AG10803 (cell line): ENCODE measurements at places on chromosomes 1 and 21.

DNA sequence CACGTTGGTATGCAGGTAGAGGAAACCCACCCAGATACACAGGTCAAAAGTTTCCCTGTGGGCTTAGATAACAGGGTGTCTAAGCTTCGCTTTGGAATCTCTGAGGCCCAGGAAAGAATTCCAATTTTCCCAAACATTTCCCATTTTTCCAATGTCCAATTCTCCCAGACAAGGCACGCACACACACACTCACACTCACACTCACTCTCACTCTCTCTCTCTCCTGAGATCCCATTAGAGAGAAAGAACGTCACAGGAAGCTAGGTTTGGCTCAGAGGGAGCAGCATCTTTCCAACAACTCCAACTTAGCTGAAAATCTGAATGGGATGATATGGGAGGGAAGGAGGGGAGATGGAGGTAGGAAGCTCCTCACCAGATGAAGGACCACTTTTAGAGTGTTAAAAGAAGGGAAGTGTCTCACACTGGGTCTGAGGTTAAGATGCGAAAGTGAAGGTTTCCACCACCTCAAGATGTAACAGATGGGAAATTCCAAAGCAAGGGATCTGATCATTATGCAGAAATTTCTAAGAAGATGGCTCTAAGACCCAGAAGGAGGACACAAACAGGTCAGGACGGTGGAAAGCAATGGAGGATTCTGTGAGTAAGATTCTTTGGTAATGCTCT, 63.5 kb downstream of the GNG12 start:
- no peak for DNase-seq

DNA sequence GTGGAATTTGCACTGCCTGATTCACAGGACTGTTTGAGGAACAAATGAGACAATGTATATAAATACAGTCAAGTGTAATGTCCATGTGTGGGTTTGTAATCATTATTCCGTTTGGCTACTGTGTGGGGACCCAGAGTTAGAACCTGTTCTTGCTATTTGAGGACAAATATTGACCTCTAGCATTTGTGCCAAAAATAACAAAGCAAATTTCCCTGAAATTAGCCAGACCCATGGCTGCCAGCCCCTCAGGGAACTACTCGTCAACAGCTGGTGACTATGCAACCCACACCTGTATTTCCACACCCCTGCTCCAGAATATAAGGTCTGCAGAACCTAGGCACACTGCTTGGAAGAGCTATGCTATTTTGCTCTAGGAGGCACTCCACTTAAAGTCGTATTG, 70.7 kb downstream of the KCNJ6 start:
- no peak for DNase-seq

DNA sequence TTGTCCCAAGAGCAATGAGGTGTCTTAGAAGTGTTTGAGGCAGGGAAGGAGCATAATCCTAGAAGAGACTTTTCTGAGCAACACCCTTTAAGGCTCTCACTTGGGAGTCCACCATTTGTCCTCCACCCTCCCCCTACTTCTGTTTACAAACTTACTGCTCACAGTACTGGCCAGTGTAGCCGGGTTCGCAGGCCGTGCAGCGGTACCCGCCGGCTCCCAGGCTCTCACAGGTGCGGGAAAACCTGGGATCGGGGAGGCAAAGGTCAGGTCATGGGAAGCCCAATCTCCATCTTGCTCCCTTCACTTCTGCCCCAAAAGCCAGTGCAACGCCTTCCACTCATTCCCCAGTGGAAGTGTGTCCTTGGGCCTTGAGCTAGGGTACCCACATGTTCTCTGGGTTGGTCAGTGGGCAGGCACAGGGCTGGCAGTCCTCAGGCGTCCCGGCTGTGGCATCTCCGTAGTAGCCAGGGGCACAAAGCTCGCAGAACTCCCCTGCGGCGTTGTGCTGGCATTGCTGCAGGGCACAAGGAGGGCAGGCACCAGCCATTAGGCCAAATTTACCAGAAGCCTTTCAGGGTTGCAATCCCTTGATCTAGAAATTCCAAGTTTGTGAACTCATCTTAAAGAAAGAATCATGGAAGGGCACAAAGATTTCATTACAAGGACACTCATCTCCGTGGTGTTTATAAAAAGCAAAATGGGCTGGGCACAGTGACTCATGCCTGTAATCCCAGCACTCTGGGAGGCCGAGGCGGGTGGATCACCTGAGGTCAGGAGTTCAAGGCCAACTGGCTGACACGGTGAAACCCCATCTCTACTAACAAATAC, 49.8 kb downstream of the LDLRAD2 start:
- DNase-seq = peak; percentile 74

DNA sequence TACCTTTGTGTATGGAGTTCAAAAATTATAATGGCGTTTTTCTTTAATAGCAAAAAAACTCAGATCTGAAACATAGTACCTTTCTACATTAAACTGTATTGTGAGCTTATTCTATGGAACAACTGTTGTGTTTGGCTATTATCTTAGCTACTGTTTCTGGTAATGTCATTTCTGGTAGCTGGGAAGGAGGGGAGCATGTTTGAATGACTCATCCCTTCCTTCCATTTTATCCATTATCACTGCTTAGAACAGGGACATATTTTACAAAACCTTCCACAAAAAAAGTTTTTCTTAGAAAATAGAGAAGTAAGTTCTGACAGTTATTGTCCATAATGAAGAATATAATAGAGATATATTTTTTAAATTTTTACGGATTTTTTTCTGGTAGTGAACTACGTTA, 128.3 kb downstream of the NRDC start:
- no peak for DNase-seq

DNA sequence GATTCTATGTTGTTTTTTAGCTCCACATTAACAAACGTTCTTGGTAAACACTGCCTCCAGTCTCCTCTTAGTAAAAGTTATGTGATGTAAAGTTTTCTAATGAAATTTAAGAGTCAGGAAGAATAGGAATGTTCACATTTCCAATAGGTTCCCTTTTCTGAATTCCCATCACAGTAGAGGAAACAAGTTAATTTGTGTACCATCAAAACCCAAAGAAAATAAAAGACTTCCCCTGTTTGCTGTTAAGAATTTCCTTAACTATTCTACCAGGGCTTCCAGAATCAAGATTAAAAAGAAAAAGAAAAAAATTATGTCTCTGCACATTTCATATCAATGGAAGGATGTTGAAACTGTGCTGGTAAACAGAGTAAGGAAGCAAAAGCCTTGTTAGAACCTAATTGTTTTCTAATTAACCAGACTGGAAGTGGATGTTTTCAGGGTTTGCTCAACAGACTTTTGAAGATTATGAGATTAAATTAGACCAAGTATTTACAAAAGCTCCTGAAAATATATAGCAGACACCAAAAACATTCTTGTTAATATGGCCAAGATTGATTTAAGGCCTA, 43.4 kb upstream of the PALMD start:
- DNase-seq = no peak

DNA sequence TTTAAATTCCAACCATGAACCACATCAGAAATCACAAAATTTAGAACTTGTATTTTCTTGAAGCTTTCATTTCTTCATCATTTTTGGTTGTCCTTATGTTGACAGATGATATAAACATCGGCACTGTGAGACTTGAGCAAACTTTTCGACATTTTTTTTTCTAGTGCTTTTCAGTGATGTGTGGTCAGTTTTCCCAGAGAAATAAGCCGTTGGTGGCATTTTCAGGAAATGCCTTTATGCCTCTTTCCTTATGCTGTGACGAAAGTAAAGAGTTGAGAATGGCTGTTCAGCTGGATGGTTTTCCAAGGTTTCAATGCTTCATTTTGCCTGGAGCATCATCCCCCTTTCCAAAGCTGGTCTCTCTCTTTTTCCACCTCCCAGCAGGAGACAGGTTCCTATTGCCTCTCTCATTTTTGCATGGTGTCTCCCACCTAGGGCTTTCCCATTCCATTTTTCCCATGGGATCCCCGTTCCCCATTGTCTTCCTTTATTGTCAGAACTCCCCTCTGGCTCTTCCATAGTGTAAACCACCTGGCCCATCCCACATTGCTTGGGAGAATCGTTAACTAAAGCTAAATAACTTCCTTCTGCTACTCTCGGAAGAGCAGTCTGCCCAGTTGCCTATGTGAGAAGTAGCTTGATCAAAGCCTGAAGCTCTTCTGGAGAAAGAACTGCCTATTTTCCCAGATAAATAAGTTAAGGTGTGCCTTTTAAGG, 61.4 kb upstream of the DYNLT5 start:
- peak; percentile 22 for DNase-seq

GRCh38 chr1:46041974-46042373, 90.5 kb downstream of the PIK3R3 start:
- DNase-seq = peak; percentile 70

- DNase-seq = no peak
Measured at GRCh38 chr21:44263221-44263760, 1.6 kb upstream of the DNMT3L start.

DNA sequence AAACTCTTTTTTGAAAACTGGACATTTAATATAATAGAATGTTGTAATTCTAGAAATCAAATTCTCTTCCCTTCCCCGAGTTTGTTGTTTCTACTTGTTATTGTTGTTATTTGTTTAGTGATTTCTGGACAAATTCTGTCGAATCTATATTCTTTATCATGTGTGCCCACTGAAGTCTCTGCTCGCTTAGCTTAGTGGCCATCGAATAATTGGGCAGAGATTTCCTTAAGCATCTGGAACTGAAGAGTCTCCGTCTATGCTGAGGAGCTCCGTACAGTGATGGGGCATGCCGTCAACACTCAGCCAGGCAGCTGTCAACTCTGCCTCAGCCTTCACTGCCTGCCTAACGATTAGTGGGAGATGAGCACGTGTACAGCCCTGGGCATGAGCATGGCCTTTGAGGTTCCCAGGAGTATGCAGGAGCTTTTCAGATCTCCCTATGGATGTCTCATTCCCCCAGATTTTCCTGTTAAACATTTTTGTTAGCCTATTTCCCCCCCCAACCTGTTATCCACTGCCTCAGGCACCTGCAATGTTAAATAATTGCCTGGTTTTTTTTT, 66.8 kb downstream of the SLX9 start:
- no peak for DNase-seq

GRCh38 chr1:54047384-54048305, 5.4 kb downstream of the TMEM59 start:
- no peak for DNase-seq

GRCh38 chr1:42359466-42359865, 21.1 kb upstream of the RIMKLA start:
- DNase-seq = no peak

DNA sequence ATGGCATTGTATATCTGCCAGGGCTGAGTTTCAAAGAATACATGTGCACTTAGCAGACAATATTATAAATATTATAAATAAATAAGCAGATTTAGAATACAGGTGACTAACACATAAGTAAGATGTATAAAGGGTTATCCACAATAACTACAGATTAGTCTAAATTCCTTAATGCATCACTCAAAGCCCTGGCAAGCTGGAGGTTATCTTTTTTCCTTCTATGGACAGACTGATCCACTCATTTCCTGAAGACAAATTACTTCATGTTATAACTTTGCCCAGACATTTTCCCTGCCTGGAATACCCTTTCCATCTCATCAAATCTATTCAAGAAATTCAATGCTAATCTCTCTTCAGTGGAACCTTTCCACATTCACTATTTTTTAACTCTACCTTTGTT, 38.8 kb downstream of the LUZP1 start:
- DNase-seq = no peak

DNA sequence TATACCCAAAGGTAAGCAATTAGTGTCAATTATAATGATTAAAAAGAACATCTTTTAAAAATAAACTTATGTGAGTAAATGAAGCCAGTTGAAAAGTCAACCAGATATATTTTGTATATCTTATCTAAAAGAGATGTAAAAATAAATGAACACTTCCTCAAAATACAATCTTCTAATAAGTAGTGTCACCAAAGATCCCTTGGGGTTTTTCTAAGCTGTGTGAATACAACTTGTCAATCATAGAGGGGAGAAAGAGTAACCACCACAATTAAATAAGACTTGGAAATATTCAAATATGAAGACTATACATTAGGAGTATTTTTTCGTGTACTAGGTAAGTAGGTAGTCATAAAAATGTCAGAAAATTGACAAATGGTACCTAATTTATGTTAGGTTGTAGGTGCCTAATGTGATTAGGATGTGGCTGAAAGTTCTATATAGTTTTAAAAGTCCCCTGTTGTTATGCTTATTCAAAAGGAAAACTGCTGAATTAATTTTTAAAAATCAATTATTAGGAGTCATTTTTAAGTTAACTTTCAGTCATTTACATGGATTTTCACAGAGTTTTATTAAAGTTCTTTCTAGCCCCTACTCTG, 72.6 kb downstream of the RASAL2 start:
- no peak for DNase-seq

DNA sequence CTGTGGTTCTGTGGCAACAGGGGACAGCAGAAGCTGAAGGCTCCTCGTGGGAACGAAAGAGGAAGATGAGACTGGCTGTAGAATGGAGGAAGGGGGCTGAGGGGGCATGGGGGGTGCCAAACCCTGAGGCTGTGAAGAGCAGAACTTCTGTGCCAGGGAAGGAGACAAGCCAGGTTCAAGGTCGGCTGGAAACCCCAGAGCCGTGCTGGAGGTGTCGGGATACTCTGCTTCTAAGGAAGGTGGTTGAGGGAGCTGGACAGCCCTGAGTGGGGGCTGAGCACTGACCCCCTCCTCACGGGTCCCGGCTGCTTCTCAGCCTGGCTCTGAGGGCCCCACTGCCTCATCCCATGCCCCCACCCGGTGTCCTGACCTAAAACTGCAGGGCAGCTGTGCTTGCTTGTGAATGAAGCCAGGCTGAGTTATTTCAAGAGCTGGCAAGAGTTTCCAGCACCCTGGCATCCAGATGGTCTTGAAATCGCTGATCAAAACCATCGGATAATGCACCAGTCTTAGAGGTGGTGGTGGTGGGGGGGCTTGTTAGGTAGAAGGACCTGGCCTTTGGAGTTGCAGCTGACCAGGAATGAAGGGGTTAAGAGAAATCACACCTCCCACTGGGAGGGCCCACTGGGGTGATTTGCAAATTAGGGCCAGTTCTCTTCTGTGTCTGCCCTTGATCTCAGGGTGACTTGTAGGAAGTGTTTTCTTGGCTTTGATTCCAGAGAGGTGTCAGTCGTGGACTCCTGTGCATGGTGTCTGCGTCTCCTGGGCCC, 218.9 kb upstream of the C1orf174 start:
- DNase-seq = no peak

DNA sequence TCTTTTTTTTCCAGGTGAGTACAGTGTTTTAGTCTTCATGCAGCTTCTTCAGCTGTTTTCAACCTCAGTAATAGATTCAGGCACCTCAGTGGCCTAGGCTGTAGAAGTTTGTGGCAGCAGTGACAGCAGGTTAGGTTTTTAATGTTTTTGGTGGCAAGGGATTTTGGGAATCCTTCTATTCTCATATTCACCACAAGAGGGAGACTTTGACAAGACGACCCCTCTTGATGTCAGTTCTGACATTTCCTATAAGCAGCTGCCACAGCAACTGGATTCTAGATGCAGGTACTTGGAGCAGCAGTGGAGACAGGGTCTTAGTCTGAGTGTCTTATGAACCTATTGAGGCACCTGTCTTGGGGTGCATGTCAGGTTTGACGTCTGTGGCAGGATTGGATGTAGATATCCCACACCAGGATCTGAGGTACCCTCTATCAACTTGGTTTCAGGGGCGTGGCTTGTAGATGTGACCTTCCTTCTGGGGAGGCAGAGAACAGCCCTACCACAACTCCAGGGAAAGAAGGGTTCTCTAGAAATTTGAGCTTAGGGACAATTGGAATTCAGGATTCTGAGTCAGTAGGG, 1104.2 kb upstream of the TMPRSS15 start:
- no peak for DNase-seq
